ENCODE measurements at places on chromosomes 16 and 17. TPM values are rescaled to one million over a fixed set of nuclear protein-coding genes. Genes with fewer than 3 reads are reported as not detected.

DNA sequence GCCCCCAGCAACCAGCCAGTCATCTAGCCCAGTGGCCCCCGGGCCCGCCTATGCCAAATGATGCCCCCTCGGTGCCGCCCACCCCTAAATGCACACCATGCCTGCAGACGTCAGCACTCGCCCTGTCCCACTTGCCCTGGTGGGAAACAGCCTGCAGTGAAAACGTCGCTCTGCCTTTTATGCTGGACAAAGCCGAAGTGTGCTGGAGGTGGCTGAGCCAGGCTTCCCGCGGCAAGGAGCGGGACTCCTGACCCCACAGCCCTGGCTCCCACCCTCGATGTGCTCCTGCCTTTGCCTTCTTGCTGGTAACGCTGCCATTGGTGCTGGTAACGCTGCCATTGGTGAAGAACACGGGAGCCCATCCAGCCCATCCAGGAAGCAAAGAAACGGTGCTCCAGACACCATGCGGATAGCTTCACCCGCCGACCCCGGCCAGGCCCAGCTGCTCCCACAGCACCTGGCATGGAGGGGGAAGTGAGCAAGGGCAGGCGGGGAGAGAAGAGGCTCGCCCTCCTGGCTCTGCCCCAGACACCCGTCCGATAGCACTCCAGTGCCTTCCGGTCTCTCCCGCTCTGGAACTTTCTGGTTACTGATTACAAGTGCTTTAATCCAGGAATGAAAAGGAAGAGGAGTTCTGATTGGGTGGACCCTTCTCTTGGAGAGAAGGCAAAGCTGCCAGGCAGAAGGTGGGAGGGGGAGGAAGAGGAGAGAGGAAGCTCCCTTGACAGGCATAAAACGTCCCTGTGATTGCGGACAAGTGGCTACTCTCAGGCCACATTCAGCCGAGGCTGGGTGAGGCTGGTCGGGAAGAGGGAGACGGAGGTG lies 4.0 kb upstream of the BAIAP2 start:
- DNase-seq, result no peak
- H3K27me3 ChIP-seq, result peaks cover 19% of the 10 kb centered on the region
- H3K27ac ChIP-seq, result no peak overlapping the region
- H3K4me1 ChIP-seq, result peaks cover 17% of the 10 kb centered on the region
- no peak overlapping the region for H3K4me3 ChIP-seq
- no peaks in the 10 kb centered on the region for H3K36me3 ChIP-seq

GRCh38 chr16:11585460-11586377 lies 1.0 kb downstream of the LITAF start:
- peaks cover 28% of the 10 kb centered on the region for H3K36me3 ChIP-seq
- peaks cover 43% of the 10 kb centered on the region for H3K4me1 ChIP-seq
- peak; percentile 22 for DNase-seq
- no peaks in the 10 kb centered on the region for H3K27me3 ChIP-seq
- H3K4me3 ChIP-seq, result peak overlapping the region; percentile 94

SSTR5 gene
- total RNA-seq, result not detected

GRCh38 chr16:50709980-50710379 lies 16.6 kb downstream of the NOD2 start:
- H3K27me3 ChIP-seq, result no peaks in the 10 kb centered on the region
- no peak for DNase-seq
- H3K4me3 ChIP-seq, result no peak overlapping the region
- no peak overlapping the region for H3K27ac ChIP-seq
